DMS53 (cell line): ENCODE measurements at places on chromosomes 2 and 18.
A peak's percentile ranks its signal among the peaks of the same experiment; 100 is the strongest.

DNA sequence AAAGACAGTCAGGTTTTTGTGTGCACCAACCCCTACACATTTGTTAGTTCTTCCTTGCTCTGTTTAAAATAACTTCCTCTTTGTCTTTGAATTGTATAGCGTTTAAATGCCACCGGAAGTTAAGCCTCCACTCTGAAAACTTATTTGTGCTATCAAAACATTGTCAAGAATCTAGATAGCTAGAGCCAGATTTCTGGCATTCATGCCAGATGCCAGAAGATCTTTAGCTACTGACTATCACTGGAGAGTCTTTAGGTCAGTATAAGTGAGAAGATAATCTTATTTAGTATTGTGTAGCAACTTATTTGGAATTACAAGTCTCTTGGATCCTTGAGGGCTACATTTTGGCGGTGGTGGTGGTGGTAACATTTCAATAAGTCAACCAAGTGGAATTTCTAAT is 63.4 kb upstream of the ADAM23 start:
- DNase-seq: no peak

- DNase-seq: no peak
Observed at GRCh38 chr2:189175869-189176433, 3.6 kb downstream of the COL5A2 start.

- no peak for DNase-seq
Observed at GRCh38 chr18:70116949-70117348, 88.5 kb downstream of the RTTN start.

DNA sequence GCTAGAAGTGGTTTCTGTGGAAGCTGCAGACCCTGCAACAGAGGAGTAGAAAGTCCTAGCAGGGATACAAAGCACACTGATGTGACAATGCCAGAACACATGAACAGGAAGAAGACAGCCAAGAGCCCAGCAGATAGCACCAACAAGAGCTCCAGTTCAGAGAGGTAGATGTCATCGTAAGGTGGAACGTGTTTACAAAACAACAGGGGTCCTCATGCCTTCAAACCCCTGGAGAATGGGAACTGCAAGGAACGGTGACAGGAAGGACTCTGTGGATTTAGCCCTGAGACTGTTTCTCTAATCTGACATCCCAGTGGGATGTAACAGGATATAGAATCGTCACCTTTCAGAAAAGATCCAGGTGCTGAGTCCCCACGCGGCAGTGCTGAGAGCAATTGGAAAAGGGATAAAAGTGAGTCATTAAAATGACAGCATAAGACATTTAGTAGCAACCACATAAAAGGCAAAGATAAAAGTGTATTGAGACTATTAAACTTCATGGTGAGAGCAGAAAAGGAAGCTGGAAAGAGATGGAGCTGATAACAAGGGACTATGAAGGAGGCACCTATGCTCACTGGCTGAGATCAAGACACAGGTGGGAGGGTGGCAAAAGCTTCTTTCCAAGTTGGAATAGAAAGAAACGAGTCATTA is 195.2 kb downstream of the FBXO15 start:
- no peak for DNase-seq

DNA sequence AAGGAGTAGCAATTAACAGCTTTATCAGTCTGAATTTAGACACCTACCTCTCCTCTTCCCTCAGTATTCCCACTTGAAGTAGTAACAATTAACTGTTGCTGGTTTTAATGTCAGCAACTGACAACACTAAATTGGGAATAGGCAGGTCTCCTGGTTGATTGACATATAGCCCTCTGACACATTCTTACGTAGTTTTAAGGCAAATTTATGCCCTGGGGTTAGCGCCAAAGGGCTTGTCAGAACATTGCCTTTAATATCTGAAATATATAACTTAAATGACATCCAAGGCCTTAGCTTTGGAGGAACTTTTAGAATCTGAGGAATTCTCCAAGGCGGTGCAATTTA is 7.4 kb downstream of the ASXL3 start:
- no peak for DNase-seq

GRCh38 chr2:59691518-59692190 is 861.8 kb downstream of the BCL11A start:
- no peak for DNase-seq

- no peak for DNase-seq
Observed at GRCh38 chr2:36172824-36173223, 182.8 kb upstream of the CRIM1 start.

GRCh38 chr2:33806041-33806440 is 206.9 kb upstream of the FAM98A start:
- DNase-seq: no peak

GRCh38 chr2:207775473-207775872 is 5.8 kb upstream of the FZD5 start:
- no peak for DNase-seq

- no peak for DNase-seq
Observed at GRCh38 chr2:121031568-121032340, 253.2 kb downstream of the TFCP2L1 start.

- DNase-seq: no peak
Observed at GRCh38 chr2:195343540-195343939, 313.5 kb upstream of the SLC39A10 start.

GRCh38 chr2:217076657-217077232 is 216.9 kb upstream of the TNP1 start:
- DNase-seq: peak; percentile 31

- DNase-seq: no peak
Observed at GRCh38 chr18:12879840-12880540, 4.0 kb downstream of the PTPN2 start.

DNA sequence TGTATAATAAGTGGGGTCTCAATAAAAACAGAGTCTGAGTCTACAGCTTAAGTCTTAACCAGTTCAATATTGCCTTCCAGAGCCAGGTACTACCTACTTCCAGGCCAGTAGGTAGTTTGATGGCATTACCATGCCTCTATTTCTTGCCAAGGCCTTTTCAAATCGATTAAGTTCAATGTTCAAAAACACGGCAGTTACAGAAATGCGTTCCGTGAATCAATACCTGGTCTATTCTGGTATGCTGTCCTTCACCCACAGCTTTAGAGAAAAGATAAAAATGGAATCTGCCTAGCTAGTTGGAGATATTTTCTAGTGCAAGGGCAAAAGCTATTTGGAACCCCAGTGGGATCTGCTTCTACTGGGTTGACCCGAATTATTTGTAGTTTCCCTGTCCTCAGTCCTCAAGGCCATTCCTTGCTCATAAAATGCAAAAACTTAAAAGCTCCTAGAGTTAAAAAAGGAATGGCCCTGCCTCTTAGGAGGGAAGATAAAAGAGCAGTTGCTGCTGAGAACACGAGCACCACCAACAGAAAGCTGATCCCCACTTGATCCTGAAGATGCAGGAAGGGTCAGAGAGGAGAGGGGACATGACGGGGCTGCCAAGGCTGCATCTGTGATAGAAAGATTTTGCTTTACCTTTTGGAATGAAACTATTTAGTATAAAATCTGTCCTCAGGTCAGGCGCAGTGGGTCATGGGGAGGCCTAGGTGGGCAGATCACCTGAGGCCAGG is 109.6 kb upstream of the SCG2 start:
- no peak for DNase-seq

DNA sequence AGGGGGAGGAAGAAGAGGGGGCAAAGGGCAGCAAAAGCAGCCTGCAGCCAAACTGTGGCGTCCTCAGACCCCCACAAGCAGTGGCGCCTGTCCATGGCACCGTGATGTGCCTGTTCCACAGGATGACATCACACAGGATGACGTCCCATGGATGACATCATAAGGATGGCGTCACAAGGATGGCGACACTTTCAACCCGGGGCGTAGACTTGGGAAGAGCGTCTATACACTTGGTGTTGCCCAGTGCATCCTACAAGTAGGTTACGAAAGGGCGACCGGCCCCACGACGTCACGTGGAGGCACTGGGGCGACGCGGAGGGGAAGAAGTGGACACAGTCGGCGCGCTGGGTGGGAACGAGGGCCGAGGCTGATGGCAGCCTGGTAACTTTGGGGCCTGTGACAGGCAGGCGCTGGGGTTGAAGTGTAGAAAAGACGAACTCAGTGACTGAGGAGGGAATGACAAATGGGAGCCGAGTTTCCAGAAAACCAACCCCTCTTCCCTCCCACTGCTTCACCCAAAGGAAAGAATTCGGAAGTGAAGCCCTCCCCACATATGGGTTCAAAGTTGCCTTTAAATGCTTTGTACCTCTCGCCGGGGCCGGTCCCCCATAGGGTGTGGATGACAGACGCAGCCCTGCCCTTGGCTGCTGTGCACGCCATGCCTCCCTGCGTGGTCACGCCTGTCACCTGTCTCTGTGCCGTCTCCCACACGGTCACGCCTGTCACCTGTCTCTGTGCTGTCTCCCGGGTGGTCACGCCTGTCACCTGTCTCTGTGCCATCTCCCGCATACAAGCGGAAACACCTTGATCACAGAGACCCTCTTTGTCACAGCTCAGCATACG is 13.4 kb upstream of the KCNG2 start:
- peak; percentile 81 for DNase-seq

DNA sequence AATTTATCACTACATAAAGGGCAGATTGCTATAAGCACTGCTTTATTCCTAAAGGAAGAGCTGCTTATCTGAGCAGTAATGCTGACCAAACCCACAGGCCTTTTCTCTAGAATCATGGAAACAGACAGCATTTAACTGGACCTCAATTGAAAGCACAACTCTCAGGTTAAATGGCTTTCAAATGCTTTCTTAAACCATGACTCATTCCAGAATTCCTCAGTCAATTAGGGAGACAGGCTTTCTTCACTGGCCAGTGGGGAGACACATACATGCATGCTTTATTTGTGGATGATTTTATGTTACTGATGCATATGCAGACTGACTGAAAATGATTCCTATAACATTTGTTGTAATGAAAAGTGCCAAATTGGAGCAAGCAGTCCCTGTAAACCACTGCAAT is 114.6 kb downstream of the ACVR1 start:
- no peak for DNase-seq

DNA sequence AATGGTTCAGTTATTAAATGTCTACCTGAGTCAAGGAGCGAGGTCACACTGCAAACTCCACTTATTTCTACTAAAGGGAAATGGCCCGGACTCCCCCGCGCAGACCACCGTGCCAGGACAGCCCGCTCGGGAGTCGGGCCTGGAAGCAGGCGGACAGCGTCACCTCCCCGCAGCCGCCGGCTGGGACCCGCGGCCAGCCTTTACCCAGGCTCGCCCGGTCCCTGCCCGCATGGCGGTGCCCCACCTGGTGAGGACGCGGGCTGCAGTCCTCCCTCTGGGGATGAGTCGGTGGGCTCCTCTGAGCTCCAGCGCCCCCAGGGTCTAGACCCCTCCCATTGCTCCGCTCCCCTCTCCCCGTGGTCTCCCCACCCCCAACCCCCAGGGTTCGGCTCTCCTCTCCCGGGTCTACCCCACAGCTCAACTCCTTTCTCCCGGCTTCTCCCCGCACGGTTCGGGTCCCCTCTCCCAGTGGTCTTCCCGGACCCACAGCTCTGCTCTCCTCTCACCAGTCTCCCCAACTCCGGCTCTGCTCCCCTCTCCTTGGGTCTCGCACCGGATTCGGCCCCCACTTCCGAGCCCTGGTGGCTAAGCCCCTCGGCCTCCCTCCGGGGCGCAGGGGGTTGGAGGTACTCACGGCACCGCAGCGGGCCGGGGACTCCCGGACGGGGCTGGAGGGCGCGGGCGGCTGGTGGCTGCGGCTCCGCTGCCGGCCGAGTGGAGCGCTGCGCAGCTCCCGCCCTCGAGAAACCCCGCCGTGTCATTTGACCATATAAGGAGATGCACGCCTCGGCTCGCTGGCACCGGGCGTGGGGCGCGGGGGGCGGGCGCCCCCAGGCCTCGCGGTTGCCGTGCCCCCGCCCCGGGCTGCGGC is at the start of gene FHL2:
FHL2 (minus strand) TSS at position 716 of the 871 bp plus-strand sequence. CDS start 12,535 bp downstream, outside the sequence.
- DNase-seq: peak; percentile 95

GRCh38 chr2:58207189-58207588 is 33.9 kb downstream of the FANCL start:
- DNase-seq: peak; percentile 14

- DNase-seq: no peak
Observed at GRCh38 chr2:10196948-10197696, 74.6 kb downstream of the RRM2 start.

- no peak for DNase-seq
Observed at GRCh38 chr2:157744571-157745076, 116.0 kb upstream of the ACVR1C start.

GRCh38 chr2:195594919-195595694 is 61.9 kb upstream of the SLC39A10 start:
- no peak for DNase-seq

DNA sequence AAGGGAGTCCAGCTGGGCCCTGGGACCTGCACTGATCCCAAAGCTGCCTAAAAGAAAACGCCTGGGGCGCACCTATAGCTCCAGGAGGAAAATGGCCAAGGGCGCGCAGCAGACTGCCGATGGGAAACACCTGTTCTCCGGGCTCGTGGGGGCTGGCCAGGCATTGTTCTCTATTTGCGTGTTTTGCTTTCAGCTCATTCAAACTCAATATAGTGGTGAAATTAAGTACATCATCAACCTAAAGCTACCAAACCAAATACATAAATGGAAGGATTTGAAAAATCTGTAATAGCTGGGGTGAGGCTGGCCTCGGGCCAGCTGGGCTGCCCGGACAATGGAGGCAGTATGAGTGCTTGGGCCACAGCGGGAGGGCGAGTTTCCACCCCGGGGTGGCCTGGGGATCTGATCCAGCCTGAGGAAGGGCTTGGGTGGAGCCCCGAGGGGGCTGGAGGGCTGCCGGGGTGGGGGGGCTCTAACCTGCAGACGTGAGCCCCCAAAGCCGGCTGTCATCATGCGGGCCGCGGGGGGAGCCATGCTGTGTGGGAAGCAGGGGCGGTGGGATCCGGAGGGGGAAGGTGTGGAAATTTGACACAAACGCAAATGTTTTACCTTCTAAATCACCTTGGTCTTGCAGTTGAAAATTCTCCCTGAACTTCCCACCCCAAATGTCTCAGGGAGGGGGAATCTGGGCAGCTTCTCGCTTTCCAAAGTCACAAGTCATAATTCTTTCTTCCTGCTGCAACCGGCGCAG is 77.6 kb downstream of the ASB1 start:
- DNase-seq: no peak

DNA sequence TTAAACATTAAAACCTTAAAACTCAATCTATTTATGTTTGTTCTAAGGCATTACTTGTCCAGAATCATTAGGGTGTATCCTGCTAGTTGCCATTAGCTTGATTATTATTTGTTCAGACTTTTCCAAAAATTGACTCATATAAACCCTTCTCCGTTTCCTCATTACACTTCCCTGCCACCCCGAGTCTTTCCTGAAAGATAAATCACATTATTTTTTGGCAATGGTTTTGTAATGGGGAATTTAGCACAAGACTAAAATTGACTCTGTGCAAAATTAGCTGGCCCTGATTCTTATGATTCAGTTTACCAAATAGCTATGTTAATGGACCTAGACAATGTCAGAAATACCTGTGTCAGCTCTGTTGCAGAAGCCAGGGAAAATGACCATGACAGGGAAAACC is 112.2 kb upstream of the NT5C1B start:
- no peak for DNase-seq

DNA sequence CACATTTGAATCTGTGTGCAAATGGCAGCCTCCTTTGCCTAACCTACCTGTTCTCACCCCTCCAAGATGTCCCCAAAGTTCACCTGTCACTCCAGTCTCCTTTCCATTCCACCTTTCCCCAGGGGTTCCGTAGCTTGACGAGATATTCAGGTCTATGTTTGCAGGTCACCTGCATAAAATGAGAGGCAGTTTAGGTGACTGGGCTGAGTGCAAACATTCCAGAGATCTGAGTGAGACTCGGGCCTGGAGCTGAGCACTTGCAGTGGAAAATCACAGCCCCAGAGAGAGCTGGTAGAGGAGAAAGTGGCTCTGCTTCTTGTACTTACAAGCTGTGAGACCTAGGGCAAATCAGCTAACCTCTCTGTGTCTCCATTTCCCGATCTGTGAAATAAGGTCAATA is 20.1 kb downstream of the CAPN14 start:
- no peak for DNase-seq

GRCh38 chr2:85974390-85974789 is 85.6 kb upstream of the ST3GAL5 start:
- DNase-seq: no peak
